ENCODE measurements at places on chromosomes 1 and 21.
A peak's percentile ranks its signal among the peaks of the same experiment; 100 is the strongest.

DNA sequence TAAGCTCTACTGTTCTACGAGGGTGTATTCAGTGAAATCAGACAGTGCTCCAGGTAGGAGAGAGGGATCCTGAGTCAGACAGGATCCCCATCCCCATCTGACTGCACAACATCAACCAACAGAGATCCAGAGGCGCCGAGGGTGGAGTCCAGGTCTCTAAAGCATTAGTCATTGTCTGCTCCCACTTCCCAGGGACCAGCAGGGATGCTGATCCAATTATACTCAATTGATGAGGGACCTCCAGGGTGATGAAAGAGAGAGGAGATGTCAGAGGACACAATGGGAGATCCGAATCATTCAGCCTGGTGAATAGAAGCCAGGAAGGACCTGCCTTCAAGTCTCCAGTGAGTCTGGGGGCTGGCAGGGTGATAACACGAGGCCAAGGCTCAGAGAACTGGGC, 39.5 kb upstream of the STMN1 start:
- DNase-seq: no peak

- no peak for DNase-seq
Measured at GRCh38 chr1:3611170-3612019, at the start of gene MEGF6. Gene MEGF6, minus strand, starts transcription at chr1:3611508. Its CDS starts 240 bp downstream, at chr1:3611268.

DNA sequence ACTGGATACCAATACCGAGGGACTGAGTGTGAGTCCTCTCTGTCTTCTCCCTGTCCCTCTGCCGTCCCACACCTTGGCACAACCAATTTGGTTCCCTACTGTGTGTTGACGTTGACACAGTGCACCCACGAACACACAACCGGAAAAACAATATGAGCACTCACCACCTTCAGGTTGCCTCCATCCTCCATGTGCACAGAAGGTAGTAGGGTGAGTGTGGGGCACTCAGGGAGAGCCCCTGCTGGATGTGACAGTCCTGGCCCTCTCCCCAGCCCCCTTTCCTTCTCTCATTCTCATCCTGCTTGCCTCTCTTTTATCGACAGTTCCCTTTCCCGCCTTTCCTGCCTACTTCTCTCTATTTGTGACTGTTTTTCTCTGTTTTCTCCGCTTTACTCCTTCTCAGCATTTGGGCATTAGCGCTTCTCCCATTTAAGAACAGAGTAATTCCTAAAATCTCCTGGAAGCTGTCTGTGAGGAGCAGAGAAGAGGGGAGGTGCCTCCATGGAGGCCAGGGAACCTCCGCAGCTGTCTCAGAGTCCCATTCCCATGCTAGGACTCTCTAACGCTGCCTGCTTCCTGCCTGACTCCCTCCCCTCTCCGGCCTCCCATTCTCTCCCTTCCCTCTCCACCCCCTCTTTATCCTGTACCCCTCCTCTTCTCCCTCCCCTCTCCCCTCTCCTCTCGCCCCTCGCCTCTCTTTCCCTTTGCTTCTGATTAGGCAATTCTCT, 16.4 kb downstream of the CADM3 start:
- DNase-seq: no peak

DNA sequence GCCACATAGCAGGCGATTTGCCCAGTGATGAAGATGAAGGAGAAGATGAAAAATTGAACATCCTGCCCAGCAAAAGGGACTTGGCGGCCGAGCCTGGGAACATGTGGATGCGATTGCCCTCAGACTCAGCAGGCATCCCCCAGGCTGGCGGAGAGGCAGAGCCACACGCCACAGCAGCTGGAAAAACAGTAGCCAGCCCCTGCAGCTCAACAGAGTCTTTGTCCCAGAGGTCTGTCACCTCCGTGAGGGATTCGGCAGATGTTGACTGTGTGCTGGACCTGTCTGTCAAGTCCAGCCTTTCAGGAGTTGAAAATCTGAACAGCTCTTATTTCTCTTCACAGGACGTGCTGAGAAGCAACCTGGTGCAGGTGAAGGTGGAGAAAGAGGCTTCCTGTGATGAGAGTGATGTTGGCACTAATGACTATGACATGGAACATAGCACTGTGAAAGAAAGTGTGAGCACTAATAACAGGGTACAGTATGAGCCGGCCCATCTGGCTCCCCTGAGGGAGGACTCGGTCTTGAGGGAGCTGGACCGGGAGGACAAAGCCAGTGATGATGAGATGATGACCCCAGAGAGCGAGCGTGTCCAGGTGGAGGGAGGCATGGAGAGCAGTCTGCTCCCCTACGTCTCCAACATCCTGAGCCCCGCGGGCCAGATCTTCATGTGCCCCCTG, 3.3 kb downstream of the ZBTB18 start:
- DNase-seq: no peak

- no peak for DNase-seq
Measured at GRCh38 chr1:1116701-1117468, 996 bp upstream of the C1orf159 start.

DNA sequence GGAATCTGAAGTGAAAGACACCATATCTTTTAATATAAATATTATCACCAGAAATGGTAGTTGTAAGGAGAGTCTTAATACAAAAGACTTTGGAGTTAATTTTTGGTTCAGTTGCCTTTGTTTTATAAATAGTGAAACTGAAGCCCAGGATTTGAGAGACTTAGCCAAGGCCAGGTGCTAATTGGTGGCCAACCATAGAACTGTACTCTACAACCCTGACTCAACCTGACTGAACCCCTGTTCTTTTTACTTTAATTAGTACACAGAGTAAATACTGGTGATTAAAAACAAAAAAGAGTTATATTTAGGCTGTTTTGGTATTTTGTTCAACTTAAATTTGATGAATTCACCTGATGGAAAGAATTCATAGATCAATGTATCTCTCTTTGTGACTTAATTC, 76.3 kb downstream of the SNX7 start:
- DNase-seq: no peak

DNA sequence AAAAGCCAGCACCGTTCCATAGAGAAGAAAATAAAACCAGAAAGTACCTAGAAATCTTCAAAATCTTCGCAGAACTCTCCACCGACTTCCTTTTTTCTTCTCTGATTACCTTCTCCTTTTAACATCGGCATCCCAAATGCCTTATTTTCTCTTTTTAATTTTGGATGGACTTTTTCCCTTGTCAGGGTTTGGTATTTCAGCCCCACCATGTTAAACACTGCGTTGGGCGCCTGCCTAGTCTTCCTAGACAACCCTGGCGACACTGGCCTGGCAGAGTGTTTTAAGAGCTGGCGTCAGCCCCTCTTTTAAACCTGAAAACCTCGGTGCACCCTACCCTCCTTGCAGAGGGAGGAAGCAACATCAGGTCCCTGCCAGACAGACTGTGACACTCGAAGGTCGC, 66.0 kb upstream of the EFHD2 start:
- no peak for DNase-seq

DNA sequence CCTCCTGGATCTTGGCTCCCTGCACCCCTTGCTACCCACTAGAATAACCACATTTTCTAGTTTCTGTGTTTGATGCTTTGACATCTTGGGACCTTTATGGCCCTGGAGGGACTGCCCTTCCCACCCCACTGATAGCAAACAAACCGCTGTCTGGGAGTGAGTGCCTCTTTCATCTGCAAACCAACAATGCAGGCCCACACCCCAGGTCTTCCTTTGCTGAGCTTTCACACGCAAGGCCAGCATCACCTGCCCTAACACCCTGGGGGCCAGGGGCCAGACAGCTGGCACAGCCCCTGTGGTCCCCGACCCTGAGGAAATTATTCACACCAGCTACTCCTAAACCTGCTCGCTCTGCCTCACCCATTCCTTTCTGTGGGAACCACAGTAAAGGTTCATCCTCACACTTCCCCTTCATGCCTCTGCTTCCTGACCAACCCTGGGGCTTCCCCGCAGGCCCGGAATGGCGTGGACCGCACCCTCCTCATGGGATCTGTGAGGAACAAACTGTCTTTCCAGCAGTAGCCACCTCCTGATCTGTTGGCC, 15.4 kb downstream of the SLC2A7 start:
- DNase-seq: peak; percentile 57

DNA sequence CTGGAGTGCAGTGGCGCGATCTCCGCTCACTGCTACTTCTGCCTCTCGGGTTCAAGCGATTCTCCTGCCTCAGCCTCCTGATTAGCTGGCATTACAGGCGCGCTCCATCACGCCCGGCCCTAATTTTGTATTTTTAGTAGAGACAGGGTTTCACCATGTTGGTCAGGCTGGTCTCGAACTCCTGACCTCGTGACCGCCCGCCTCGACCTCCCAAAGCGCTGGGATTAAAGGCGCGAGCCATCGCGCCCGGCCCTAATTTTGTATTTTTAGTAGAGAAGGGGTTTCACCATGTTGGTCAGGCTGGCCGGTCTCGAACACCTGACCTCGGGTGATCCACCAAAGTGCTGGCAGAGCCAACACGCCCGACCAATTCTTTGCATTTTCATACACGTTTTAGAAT, 48.0 kb upstream of the LCE5A start:
- DNase-seq: no peak

- no peak for DNase-seq
Measured at GRCh38 chr1:13948888-13949391, 249.0 kb downstream of the PRDM2 start.

GRCh38 chr1:207988326-207989165, 77.6 kb upstream of the CD34 start:
- no peak for DNase-seq

DNA sequence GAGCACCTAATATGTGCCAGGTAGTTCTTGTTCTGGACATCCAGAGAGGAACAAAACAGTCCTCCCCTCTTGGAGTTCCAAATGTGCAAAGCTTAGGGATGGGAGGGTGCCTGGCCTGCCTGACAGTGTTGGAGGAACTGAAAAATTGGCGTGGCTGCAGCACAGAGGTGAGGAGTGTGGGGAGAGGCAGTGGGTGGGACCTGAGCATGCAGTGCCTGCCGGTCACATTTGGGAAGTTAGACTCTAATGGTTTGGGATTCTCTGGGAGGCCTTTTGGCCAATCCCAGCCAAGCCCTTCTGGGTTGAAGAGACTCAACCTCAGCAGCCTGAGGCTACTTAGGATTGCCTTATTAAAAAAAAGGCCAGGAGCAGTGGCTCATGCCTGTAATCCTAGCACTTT, 2.3 kb upstream of the TCEA3 start:
- DNase-seq: no peak

DNA sequence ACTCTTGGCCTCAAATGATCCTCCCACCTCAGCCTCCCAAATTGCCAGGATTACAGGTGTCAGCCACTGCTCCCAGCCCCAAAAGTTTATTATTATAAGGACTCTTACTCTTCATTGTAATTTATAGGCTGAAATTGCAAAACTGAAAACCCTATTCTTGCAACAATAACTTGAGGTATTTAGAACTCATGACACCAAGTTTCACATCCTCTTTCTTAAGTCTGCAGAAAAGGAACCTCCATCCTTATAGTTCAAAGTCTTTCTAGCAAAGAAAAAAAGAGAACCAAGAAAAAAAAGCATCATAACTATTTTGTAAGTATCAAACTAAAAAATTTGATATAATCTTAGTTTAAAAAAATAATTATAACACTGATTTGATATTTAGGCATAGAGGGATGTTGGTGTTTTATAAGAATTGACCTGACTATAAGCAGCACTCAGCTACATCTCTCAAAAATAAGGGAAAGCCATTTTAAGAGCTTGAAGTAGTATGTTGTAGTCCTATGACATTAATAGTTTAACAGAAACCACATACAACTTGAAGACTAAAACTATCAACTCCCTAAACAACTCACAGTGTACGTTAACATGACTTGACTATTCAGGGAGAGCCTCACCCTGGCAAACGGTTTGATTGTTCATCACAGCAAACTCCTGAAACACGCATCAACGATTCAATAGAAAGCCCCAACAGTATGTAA, 122.4 kb downstream of the AKT3 start:
- no peak for DNase-seq

- no peak for DNase-seq
Measured at GRCh38 chr1:37677808-37678207, 14.5 kb upstream of the CDCA8 start.

- DNase-seq: peak; percentile 90
Measured at GRCh38 chr1:159923203-159924024, 1.9 kb downstream of the TAGLN2 start.

GRCh38 chr1:209748620-209749019, 7.2 kb upstream of the TRAF3IP3 start:
- DNase-seq: no peak

DNA sequence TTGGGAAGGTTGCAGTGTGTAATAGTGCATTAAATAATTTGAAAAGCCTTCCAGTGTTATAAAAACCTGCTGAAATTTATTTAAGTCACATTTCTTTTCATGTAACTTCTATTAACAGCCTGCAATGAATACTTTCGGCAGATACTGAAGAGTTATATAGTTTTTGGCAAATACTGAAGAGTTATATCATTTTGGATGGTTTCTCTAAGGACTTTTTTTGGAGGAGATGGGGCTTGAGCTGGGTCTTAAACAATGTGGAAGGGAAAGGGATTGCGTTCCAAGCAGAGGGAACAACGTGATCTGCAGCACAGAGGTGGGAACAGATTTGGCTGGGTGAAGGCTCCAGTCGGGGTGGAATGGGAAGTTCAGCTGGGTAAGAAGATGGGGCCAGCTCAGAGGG, 39.8 kb downstream of the MTR start:
- DNase-seq: no peak

GRCh38 chr1:15626269-15626950, 9.2 kb downstream of the DDI2 start:
- DNase-seq: no peak

- DNase-seq: no peak
Measured at GRCh38 chr1:33719771-33720670, 143.9 kb upstream of the HMGB4 start.
